Activated CD4-positive, alpha-beta T cell treated with anti-CD3 and anti-CD28 coated beads, Interleukin-2, amount 10 ng/mL, durations not matched to agents 7 days and 5 days (primary cell): ENCODE measurements at places on chromosomes 6 and 20. TPM values are rescaled to one million over a fixed set of nuclear protein-coding genes. Genes with fewer than 3 reads are reported as not detected.

DNA sequence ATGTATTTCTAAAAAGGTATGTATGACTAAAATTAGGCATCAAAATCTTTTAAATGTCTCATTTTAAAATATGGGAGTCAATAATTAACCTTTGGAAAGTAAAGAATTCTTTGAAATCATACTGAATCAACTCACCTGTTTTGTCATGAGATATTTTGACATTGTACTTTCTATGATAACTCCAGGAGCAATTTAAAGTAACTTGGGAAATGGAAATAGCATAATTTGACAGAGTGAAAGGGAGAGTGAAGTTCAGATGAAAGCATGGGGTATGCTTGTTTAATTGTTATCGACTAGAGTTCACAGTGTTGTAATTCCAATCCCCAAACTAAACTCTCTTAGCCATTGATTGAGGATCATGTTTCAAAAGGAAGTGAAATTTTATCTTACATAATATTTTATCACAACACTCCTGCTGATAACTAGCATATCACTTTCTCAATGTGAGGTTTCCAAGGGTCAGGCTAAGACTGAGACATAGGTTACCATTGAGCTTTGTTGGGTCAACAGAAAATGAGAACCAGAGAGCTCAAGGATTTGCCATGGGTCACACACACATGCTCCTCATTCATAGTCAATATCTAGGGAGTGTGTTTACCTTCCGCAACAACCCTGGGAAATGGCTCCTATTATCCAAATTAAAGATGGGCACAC lies 2.3 kb downstream of the GSTA1 start:
- DNase-seq, result no peak

- DNase-seq, result no peak
Observed at GRCh38 chr6:167474725-167475124, 149.8 kb downstream of the TTLL2 start.

- DNase-seq, result no peak
Observed at GRCh38 chr6:147161974-147162495, 42.2 kb upstream of the STXBP5 start.

DNA sequence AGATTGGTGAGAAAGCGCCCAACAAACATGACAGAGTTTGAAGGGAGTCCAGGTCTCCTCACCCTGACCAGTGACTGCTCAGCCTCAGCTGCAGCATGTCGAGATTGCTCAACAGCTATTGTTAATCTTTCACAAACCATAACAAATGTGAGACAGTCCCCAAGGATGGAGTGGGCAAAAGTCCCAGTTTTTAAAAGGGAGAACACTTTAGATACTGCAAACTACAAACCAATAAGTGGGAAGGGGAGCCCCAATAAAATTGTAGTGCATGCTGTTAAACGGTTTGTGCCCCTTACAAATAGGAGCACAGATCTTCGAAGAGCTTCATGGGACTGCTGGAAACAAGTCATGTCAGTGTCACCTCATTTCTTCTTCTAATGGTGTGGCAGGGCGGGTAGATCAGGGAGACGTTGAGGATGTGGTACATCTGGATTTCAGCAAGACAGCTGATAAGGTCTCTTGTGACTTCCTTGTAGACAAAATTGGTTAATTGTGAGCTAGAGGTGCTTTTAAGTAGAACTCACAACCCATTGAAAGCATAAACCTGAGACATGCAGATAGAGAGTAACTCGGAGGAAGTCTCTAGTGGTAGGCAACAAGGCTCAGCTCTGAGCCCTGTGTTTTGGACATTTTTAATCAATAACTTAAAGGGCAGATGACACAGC lies 134.0 kb upstream of the ARMC2 start:
- no peak for DNase-seq

DNA sequence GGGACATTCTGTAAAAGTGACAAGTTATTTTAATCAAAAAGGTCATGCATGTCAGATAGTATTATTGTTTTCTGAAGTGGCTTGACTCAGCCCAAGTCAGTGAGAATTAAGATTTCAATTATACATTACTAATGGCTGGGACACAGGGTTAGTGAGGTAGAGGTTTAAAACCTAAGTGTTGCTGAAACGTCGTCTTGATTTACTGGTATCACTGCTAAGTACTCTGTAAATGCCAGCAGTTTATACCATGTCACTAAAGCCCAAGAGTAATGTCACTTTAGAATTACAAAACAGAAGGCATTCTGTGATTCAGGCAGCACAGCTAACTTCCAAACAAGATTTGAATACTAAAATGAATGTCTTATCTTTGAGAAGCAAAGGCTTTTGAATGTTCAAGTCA lies 176.6 kb downstream of the NKAIN2 start:
- DNase-seq, result no peak

DNA sequence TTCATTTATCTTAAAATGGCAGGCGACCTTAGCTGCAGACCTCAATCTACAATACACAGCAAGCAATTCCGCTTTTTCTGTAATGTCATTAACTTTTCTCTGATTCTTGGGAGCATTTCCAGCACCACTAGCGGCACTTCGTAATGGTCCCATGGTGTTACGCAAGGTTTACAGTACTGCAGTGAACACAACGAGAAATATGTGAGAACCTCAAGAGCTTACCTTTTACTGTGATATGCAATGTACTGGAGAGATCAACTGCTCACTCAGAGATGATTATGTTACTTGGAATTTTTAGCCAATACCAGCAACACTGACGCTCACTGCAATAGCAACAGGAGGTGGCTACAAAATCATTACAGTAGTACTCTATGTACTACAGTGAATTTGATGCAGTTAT lies 2.8 kb upstream of the CEP43 start:
- DNase-seq, result no peak

GRCh38 chr20:45842169-45842812 lies 8.7 kb downstream of the SNX21 start:
- DNase-seq, result no peak

GZF1 gene
- 15.5 TPM for total RNA-seq

KCNB1 gene
- not detected for total RNA-seq

CSE1L gene
- total RNA-seq, result 85.1 TPM
